Cerebellar nuclear complex (tissue), 1 donor: ENCODE measurements at places on chromosomes 16 and 17.

GRCh38 chr16:66858740-66859396, 14.7 kb downstream of the CA7 start:
- no peak for DNase-seq

- DNase-seq, result no peak
These were observed 100.4 kb downstream of the STX8 start for GRCh38 chr17:9475101-9475658.

- DNase-seq, result no peak
These were observed 7.0 kb downstream of the CRHR1 start for GRCh38 chr17:45791041-45791582.

GRCh38 chr17:7480089-7480384, 606 bp upstream of the ZBTB4 start:
- DNase-seq, result no peak
